ENCODE measurements at places on chromosomes 7 and 10. TPM values are rescaled to one million over a fixed set of nuclear protein-coding genes. Genes with fewer than 3 reads are reported as not detected.

CDK1 gene
- total RNA-seq = 2.4 TPM

KCNH2 gene
- 17.7 TPM for total RNA-seq

OR6V1 gene
- not detected for total RNA-seq

STOX1 gene
- 1.1 TPM for total RNA-seq

OR2A5 gene
- not detected for total RNA-seq

VWDE gene
- total RNA-seq = 2.6 TPM

GSDME gene
- 22.4 TPM for total RNA-seq

ZSCAN25 gene
- total RNA-seq = 23.1 TPM

ZRANB1 gene
- total RNA-seq = 26.3 TPM

TYW1B gene
- 5.0 TPM for total RNA-seq

HTR7 gene
- total RNA-seq = 0.65 TPM

ATOH7 gene
- total RNA-seq = not detected

OR2A25 gene
- not detected for total RNA-seq

INPP5A gene
- 63.5 TPM for total RNA-seq

C10orf62 gene
- not detected for total RNA-seq

DEPP1 gene
- 62.7 TPM for total RNA-seq

STK31 gene
- 2.5 TPM for total RNA-seq

CLEC2L gene
- not detected for total RNA-seq

TMEM273 gene
- 26.6 TPM for total RNA-seq

MMRN2 gene
- total RNA-seq = 99.0 TPM

AKR1C4 gene
- not detected for total RNA-seq

SFTPA1 gene
- total RNA-seq = 0.91 TPM
